ENCODE measurements at places on chromosomes 16 and 17.

- DNase-seq, result no peak
These were observed 21.9 kb downstream of the UNC13D start for GRCh38 chr17:75822119-75822799.

- DNase-seq, result peak; percentile 79
These were observed 8.8 kb upstream of the MLKL start for GRCh38 chr16:74709441-74709877.

DNA sequence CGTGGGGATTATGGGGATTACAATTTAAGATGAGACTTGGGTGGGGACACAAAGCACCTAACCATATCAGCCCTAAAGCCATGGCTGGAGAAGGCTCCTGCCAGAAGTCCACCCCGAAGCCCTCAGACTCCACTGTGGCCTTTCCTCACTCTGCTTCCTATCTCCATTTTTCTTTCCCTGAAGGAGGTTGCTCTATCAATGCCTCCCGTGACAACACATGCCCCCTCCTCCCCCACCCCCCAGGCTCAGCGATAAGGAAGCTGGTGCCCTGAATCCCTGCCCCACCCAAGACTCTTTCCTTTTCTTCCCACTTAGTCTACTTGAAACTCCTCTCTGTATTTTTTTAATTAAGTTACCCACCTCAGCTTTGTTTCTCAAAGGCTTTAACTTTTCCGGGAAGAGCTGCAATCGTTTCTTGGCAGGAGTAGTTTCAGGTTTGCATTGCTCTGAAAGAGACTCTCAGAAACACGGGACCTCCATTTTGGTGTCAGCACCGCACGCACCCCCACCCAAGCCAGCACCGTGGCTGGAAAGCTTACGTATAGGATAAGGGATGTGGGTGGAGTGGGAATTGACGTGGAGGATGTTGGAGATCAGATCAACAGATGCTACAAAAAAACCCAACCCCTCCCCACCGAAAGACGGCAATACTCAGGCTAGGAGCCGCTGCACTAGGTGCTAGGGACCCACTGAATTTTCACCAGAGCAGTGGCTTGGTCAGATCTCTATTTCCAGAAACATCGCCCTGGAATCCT lies 15.2 kb upstream of the CA4 start:
- DNase-seq, result no peak

GRCh38 chr16:82156761-82157533 lies 13.1 kb downstream of the MPHOSPH6 start:
- DNase-seq, result no peak

DNA sequence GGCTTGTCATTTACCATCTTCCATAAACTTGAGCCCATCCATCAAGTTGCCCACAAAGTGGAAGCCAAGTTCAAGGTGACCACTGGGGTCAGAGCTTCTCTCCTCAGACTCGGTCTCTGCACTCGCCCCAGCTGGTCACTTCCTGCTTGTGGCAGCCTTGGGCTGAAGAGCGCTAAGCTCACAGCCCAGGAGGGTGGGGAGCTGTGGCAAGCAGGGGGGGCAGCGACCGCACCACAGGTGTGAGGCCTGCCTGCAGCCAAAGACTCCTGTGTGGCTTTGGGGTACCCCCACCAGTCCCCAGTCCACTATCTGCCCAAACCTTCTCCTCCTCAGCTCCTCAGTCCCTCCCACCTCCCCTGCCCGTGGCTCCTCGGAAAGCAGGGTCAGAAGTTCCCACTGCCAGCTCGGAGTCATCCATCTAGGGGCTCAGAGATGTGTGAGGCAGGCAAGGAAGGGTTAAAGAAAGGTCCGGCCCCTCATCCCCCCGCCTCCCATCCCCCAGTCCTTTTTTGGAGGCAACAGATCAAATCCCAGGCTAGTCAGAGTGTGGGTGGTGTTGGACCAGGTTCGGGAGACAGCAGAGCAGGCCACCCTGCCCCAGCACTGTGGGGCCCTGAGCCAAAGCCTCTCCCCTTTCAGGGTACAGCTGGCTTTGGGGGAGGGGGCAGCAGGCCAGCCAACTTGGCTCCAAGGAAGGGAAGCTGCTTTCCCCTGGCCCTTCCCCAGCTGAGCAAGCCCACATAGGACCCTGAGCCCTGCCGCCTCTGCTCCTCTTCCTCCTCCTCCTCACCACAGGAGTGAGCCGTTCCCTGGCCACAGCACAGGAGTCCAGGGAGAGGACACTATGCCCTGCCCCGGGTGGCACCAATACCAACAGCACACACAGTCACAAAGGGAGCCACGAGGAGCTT lies 3.2 kb downstream of the CSF3 start:
- DNase-seq, result no peak

GRCh38 chr17:14557480-14557879 lies 256.6 kb downstream of the HS3ST3B1 start:
- no peak for DNase-seq

DNA sequence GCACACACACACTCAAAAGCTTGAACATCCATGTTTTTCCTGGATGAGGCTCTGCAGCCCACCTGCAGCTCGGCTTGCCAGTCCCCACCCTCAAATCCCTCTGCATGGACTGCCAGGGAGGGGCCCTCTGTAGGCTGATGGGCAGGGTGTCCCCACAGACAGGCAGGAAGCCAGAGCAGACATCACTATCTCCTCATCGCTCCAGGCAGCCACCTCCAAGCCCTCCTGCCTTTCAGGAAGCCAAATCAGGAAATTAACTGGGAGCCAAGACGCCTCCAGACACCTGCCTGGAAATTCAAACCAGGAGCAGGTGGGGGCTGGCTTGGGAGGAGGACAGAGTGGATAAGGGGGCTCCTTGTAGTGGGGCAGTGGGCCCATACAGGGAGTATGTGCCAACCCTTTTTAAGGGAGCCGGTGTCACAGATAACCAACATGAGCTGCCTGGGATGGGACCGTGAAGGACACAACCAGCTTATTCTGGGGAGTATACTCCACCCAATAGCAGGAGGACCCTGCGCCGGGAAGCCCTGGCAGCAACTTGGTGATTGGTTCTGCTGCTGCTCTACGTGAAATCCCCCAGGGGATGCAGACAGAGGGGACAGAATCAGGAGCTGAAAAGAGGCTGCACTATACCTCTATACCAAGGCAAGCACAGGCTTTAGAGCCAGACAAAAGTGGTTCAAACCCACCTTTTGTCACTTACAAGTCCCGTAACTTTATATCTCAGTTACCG lies 139.1 kb downstream of the CCT6B start:
- DNase-seq, result no peak

DNA sequence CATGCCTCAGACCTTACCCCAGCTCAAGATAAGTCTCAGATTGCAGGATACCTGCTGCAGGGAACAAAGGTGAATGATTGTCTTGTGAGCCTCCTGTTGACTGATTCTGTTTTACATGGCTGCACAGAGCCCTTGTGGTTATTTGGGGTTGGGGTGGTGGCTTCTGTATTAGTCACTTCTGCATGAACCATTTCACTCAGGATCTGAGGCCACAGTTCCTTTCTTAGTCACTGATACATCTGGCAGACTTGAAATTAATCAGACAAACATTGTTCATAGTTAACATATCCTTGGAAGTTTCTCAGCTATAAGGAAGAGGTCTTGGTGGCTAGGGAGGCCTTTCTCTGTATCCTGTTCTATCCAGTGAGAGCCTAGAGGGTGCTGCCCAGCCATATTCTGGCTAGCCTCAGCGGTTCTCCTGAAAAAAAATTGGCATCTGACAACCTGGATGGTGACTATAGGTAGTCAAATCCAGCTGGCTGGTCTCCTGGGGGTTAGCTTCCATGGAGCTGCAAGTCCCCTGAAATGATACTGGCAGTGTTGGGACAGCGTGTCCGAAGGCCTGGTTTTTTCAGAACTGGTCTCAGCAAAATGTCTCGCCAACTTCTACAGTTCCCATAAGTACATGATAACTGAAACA lies 8.4 kb upstream of the PLK1 start:
- peak; percentile 31 for DNase-seq

- DNase-seq, result peak; percentile 92
These were observed 214.6 kb downstream of the MRTFB start for GRCh38 chr16:14285513-14286367.

DNA sequence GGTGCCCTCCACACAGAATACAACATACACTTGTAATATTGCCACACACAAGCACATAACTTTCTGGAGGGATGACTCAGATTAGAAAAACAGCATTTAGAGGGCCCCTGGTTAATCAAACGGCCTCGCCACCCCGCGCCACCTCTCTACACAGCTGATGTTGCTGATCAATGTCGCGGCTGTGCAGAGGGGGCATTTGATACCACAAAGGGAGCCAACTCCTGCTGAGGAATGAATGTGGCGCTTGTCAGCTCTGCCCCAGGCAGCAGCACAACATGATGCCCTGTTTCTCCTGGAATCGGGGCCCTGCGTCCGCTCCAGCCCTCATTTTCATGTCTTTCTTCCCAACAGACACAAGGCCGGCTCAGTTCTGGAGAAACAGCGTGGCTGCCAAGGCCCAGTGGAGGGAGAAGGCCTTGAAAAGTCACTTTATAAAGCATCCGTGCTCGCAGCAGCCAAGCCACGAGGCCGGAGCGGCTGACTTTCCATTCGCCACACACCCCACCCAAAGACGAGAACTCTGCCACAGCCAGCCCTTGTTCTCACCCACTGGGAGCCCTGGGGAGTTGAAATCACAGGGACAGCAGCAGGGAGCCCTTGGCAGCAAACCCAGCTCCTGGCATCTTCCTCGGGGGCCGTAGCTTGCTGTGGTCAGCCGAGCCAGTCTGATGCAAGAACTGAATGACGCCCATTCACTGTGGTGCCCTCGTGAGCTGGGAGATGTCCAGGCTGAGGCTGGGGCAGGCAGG lies 65.6 kb downstream of the XYLT1 start:
- DNase-seq, result no peak

All from stimulated activated CD4-positive, alpha-beta T cell treated with anti-CD3 and anti-CD28 coated beads, Interleukin-12 subunit alpha, Interleukin-12 subunit beta, amount 100 ng/mL, for 48 hours (primary cell).